Amniotic stem cell (primary cell): ENCODE measurements at places on chromosomes 1 and 21.
A peak's percentile ranks its signal among the peaks of the same experiment; 100 is the strongest.

DNA sequence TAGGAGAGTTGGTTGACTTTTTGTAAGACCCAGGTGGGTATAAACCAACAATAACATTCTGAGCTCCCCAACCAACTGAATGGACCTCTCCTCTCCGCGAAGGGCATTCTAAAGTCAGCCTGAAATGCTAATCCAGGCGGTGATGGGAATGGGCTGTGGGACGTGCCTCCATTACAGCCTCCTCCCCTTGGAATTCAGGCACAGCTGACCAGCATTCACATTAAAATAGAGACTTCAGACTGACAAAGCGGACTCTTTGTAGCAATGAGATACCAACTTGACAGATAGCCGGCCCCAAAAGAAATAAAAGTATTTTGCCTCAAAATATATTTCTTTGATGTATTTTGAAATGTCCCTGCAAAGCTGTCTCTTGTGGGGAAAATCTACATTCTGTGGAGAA lies 101.7 kb downstream of the KIF26B start:
- DNase-seq: no peak

GRCh38 chr1:112711670-112712069 lies 3.5 kb downstream of the PPM1J start:
- DNase-seq: no peak

DNA sequence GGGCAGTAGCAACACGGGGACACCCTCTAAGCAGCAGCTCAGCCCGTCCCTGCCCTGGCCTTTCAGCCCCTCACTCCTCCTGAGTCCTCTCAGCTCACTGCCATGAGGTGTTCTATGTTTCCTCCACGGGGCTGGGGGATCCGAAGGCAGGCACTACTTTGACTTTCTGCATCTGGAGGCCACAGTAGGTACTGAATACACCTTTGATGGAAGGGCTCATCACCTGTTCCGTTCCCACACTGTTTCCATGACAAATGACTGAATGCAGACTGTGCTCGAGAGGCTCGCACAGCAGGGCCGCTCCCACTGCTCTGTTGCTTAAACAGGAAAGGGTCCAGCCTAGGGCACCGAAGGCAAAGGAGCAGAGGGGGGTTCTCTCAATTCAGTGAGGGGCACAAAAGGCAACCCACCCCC lies 77.6 kb upstream of the DNAH14 start:
- DNase-seq: no peak

DNA sequence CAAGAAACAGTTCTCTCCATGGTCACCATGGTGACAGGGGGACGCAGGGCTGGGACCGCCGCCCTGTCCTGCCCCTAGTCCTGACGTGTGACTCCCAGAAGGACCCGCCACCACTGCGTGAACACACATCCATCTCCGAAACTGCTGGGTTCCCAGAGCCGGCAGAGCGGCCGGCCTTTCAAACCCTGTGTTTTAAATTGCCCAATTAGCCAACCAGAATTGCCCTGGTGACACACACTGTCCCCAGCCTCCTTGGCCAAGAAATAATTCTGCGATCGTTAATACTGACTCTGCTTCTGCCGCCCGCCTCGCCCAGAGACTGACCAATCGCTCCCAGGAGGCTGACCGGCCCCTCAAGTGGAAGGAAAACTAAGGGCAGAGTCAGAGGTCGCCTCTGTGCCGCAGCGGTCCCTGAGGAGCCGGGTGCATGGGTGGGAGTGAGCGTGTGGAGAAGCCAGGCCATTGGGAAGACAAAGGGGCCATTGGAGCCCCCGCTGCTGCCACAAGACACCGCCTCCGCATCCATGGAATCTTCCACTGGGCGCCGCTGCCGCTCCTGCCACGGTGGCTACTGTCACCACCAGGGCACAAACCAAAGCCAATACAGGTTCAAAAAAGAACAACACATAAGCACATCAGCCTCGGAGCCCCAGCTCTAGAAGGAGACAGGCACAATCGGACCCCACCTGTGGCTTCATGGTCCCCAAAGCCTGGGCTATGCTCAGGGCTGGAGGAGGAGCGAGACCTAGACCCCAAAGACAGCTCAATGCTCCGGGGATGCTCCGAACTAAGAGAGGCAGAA lies 273.2 kb downstream of the NPHP4 start:
- DNase-seq: no peak

GRCh38 chr1:15099441-15100120 lies 54.0 kb upstream of the TMEM51 start:
- no peak for DNase-seq

DNA sequence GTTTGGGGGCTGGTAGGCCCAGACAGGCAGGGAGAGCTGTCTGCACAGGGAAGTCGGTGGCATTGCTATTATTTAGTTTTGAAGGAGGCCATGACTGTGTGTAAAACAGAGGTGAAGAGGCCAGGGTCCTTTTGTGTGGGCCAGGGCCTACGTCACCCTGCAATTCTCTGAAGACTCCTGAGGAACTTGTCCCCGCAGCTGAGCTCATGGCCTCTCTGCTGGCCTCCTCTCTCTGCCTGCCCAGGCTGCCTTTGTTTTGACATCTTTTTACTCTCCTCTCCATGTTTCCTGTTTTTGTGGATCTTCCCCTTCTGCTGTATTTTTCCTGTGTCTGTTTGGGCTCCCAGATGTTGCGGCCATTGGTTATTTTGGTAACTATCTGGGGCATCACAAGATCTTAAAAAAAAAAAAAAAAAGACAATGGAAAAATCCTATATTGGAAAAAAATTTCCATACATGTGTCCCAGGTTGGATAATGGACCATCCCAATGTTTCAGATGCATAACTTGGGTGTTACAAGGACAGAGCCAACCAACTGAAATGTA lies 280.7 kb downstream of the RPS6KC1 start:
- DNase-seq: no peak

- no peak for DNase-seq
Observed at GRCh38 chr1:905071-905749, 18.5 kb upstream of the SAMD11 start.

DNA sequence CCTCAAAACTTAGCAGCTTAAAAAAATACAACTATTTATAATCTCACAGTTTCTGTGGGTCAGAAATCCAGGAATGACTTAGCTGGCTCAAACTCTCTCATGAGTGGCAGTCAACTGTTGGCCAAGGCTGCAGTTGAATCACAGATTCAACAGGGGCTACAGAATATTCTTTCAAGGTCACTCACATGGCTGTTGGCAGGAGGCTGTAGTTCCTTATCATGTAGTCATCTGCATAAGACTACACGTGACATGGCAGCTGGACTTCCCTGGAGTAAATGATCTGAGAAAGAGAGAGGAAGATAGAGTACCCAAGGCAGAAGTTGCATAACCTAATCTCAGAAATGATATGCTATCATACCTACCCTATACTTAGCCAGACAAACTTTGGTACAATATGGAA lies 75.2 kb upstream of the TSPAN2 start:
- DNase-seq: no peak

GRCh38 chr21:45496968-45497845 lies 45.0 kb downstream of the SLC19A1 start:
- DNase-seq: no peak

- DNase-seq: no peak
Observed at GRCh38 chr1:53600561-53600960, 138.4 kb downstream of the GLIS1 start.

GRCh38 chr1:166166698-166167571 lies at the start of gene FAM78B:
Gene FAM78B, minus strand, starts transcription at chr1:166167001. Its CDS starts 753 bp downstream, at chr1:166166248.
- DNase-seq: no peak

DNA sequence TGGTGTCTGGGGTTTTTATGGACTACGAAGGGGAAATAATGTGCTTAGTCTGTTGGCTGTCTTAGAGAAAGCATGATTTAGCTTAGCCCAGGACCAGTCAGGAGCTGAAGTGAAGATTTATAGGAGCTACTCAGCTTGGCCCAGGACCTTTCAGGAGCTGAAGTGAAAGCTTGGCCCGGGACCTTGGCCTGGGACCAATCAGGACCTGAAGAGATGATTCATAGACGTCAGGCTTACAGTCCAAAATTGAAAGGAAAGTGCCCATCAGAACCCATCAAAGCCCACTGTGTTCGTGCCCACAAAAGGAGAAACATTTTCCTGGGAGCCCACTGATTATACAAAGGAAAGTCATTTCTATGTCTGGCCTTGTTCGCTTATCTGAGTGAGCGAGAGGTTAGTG lies 35.6 kb downstream of the MSTO1 start:
- no peak for DNase-seq

- DNase-seq: no peak
Observed at GRCh38 chr1:10387677-10388386, 11.0 kb upstream of the PGD start.

GRCh38 chr1:210250998-210251679 lies 18.5 kb downstream of the SERTAD4 start:
- DNase-seq: no peak

DNA sequence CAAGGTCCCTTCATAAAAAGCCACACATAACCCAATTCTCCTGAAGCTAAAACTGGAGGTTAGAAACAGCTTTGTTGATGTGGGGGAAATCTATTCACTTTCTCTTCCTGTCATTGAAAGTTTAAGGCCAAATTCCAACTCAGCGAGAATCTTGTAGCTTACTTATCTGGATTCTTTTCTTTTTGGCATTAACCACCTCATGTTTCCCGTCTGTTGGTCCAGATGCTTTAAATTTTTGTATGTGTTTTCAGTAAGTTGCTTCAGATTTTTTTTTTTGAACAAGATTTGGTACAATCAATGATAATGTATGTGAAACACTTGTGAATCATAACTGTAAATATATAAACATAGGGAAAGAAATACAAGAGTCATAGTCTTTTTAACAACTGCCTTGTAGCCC lies 33.7 kb upstream of the NEK7 start:
- peak; percentile 37 for DNase-seq

- no peak for DNase-seq
Observed at GRCh38 chr1:45863218-45863617, 59.8 kb downstream of the MAST2 start.

DNA sequence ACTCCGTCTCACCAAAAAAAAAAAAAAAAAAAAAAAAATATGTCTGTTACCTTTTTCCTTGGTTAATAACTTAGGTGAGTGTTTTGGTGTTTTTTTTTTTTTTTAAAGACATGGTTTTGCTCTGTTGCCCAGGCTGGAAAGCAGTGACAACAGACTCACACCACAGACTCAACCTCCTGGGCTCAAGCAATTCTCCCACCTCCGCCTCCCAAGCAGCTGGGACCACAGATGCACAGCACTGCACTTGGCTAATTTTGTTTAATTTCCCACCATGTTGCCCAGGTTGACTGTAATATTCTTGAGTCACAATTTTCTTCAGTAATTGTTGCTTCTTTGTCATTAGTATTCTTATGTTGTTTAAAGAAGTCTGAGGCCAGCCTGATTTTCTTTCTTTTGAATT lies 149.2 kb upstream of the SYT6 start:
- no peak for DNase-seq

DNA sequence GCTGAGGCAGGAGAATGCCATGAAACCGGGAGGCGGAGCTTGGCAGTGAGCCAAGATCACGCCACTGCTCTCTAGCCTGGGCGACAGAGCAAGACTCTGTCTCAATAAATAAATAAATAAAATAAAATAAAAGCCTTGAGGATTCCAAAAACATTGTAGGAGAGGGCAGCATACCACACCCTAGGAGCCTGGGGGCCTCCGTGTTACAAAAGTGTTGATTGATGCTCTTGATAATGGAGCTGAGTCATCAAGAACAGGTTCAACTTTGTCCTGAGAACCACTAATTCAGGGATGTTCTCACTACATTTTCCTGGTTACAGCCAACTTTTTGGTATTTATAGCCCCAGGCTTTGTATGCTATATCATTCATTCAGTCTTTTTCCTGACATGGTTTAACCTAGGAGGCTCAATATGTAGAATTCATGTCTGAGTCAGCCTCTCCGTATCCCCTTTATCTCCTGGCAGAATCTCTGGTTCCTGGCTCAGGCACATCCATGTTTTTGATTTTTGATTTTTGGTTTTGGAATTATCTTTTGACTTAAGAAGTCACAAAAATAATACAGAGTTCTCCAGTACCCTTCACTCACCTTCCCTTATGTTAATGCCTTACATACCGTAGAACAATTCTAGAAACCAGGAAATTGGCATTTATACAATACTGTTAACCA lies 69.4 kb downstream of the LRRC8D start:
- no peak for DNase-seq

GRCh38 chr1:44318097-44319088 lies 36.7 kb downstream of the ERI3 start:
- peak; percentile 4 for DNase-seq

DNA sequence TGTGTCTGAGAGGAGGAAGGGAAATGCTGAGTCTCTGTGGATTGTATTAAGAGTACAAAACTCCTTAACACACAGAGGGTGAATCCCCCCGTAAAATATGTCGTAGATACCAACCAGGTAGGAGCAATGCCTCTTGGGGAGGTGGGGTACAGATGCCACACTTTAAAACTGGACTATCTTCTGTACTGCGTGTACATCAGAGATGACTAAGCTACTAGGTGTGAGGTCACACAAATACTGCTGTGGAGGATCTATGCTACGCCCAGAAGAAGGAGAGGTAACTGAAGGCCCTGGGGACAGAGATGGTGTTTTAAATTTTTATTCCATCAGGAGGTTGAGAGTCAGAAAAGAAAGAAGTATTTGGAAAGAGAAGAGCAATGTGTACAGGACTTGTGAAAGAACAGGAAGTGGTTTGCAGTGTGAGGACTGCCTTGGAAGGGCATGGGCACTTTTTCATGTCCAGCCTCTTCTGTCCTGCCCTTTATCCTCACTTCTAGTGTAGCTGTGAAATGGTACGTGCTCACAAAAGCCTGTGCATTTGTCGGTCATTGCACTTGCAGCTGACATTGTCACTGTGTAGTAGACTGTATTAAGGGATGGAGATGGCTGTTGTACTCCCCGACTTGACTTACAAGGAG lies 287.8 kb upstream of the CHRM3 start:
- no peak for DNase-seq
